ENCODE measurements at places on chromosomes 4 and X.

GRCh38 chrX:22025751-22026150 is 6.4 kb upstream of the PHEX start:
- DNase-seq: no peak
- H3K36me3 ChIP-seq: no peaks in the 10 kb centered on the region
- no peak overlapping the region for H3K4me3 ChIP-seq

DNA sequence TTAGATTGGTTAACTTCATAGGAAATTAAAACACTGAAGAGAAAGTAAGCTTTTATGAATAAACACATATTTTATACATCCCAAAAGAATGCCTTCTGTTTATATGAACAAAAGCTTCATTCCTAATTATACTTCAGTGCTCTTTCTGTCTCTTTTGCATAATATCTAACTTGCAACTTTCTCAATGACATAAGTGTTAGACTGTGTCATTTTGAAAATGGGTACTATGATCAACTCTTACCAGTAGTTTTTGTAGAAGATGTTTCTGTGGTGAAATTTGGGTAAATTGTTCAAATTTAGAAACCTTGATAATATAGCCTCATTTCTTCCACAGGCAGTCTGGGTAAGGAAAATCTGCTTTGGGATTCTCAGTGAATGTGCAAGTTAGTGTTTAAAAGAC is 991.4 kb downstream of the CCSER1 start:
- DNase-seq: no peak
- H3K4me1 ChIP-seq: no peaks in the 10 kb centered on the region
- H3K36me3 ChIP-seq: no peaks in the 10 kb centered on the region
- H3K27ac ChIP-seq: no peak overlapping the region

- H3K27me3 ChIP-seq: no peaks in the 10 kb centered on the region
- no peak overlapping the region for H3K27ac ChIP-seq
- DNase-seq: no peak
- H3K4me3 ChIP-seq: no peak overlapping the region
- H3K36me3 ChIP-seq: no peaks in the 10 kb centered on the region
- no peaks in the 10 kb centered on the region for H3K4me1 ChIP-seq
Observed at GRCh38 chrX:130083107-130083490, 27.2 kb downstream of the ELF4 start.

- no peaks in the 10 kb centered on the region for H3K27me3 ChIP-seq
- no peaks in the 10 kb centered on the region for H3K36me3 ChIP-seq
- H3K4me1 ChIP-seq: no peaks in the 10 kb centered on the region
- H3K4me3 ChIP-seq: no peak overlapping the region
Observed at GRCh38 chrX:105723966-105724735, 98.2 kb upstream of the NRK start.

DNA sequence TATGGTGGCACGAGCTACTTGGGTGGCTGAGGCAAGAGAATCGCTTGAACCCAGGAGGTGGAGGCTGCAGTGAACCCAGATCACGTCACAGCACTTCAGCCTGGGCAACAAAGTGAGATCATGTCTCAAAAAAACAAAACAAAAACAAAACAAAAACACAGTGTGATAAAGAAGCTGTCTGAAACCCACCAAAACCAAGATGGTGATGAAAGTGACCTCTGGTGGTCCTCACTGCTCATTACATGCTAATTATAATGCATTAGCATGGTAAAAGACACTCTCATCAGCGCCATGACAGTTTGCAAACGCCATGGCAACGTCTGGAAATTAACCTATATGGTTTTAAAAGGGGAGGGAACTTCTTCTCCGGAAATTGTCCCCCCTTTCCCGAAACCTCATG is 29.4 kb upstream of the OPHN1 start:
- no peak overlapping the region for H3K4me3 ChIP-seq
- no peak for DNase-seq
- no peaks in the 10 kb centered on the region for H3K4me1 ChIP-seq
- H3K27me3 ChIP-seq: no peaks in the 10 kb centered on the region
- H3K36me3 ChIP-seq: no peaks in the 10 kb centered on the region
- H3K27ac ChIP-seq: no peak overlapping the region

- no peak overlapping the region for H3K4me3 ChIP-seq
- H3K27me3 ChIP-seq: no peaks in the 10 kb centered on the region
- no peak for DNase-seq
- no peak overlapping the region for H3K27ac ChIP-seq
- H3K4me1 ChIP-seq: peaks cover 7% of the 10 kb centered on the region
Observed at GRCh38 chr4:153497091-153497531, 31.0 kb downstream of the TMEM131L start.

- no peak for DNase-seq
- H3K4me3 ChIP-seq: no peak overlapping the region
- no peaks in the 10 kb centered on the region for H3K27me3 ChIP-seq
- no peak overlapping the region for H3K27ac ChIP-seq
Observed at GRCh38 chrX:44621078-44621477, 78.4 kb upstream of the FUNDC1 start.

GRCh38 chrX:19987856-19988255 is 3.0 kb downstream of the BCLAF3 start:
- no peaks in the 10 kb centered on the region for H3K4me1 ChIP-seq
- no peaks in the 10 kb centered on the region for H3K36me3 ChIP-seq
- no peak for DNase-seq
- no peak overlapping the region for H3K4me3 ChIP-seq

DNA sequence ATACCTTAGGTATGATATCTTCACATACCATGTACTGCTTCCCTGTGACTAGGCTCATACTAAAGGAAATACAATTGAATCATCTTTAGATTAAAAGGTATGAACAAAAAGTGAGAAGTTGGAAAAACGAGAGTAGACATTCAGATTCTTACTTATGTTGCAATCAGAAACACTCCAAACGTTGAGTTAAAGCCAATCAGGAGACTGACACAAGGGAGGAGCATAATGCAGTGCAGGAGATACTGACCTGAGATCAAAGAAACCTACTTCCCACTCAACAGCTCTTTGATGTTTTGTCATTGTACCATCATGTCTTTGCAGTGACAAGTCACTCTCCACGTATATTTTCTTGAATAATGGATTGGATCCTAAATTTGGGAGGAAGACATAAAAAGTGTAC is 8.9 kb upstream of the PCDH18 start:
- no peak for DNase-seq
- peaks cover 17% of the 10 kb centered on the region for H3K4me1 ChIP-seq
- H3K36me3 ChIP-seq: no peaks in the 10 kb centered on the region
- no peaks in the 10 kb centered on the region for H3K27me3 ChIP-seq
- H3K27ac ChIP-seq: no peak overlapping the region

GRCh38 chrX:68041110-68041509 is 392.2 kb downstream of the OPHN1 start:
- H3K27me3 ChIP-seq: no peaks in the 10 kb centered on the region
- no peak overlapping the region for H3K27ac ChIP-seq
- H3K36me3 ChIP-seq: no peaks in the 10 kb centered on the region
- DNase-seq: no peak

DNA sequence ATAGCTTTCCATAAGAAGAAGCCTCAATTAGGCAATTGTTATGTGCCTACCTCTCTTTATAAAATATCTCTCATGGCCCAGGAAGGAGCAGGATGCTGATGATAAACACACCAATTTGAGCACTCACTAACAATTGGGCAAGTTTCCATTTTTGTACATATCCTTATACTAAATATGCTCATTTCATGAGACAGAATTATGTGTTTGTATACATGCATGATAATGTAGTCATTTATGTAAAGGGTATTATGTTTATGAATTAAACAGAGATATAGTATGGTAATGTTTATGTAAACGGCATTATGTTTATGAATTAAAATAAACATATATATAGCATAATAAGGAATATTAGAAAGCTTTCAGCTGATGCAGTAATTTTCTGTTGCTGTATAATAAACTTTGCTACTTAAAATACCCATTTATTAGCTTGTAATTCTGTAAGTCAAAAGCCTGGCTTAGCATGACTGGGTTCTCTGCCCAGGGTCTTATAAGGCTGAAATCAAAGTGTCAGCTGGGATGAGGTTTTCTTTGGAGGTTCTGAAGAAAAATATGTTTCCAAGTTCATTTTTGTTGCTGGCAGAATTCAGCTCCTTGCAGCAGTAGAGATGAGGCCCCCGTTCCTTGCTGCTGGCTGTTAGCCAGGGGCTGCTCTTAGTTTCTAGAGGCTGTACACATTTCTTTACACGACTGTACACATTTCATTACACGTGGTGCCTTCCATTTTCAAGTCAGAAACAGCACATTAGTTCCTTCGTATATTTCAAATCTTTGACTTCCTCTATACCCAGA is 89.0 kb downstream of the GLRA2 start:
- no peak for DNase-seq
- no peaks in the 10 kb centered on the region for H3K4me1 ChIP-seq
- H3K27ac ChIP-seq: no peak overlapping the region
- H3K4me3 ChIP-seq: no peak overlapping the region

DNA sequence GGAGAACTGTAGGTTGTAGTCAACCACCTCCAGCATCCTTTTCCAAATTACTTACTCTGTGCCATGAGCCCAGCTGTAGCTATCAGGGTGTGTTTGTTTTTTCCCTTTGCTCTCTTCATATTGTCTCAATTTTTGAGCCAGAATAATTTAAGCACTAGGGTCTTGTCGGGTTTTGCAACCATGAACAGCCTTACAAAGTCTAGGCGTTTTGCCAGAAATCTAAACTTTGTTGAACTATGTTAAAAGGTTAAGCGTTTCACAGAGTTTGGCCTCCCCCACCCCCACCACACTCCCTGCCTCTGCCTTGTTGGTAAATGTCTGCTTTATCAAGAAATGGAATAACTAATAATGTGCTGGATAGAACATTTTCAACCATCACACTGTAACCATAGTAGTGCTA is 190.6 kb upstream of the TTC29 start:
- H3K4me3 ChIP-seq: no peak overlapping the region
- H3K36me3 ChIP-seq: no peaks in the 10 kb centered on the region
- H3K27me3 ChIP-seq: no peaks in the 10 kb centered on the region
- H3K27ac ChIP-seq: no peak overlapping the region
- no peak for DNase-seq
- no peaks in the 10 kb centered on the region for H3K4me1 ChIP-seq

- no peak overlapping the region for H3K4me3 ChIP-seq
- no peaks in the 10 kb centered on the region for H3K27me3 ChIP-seq
- H3K36me3 ChIP-seq: no peaks in the 10 kb centered on the region
Observed at GRCh38 chr4:79185526-79186045, 140.3 kb downstream of the NAA11 start.

DNA sequence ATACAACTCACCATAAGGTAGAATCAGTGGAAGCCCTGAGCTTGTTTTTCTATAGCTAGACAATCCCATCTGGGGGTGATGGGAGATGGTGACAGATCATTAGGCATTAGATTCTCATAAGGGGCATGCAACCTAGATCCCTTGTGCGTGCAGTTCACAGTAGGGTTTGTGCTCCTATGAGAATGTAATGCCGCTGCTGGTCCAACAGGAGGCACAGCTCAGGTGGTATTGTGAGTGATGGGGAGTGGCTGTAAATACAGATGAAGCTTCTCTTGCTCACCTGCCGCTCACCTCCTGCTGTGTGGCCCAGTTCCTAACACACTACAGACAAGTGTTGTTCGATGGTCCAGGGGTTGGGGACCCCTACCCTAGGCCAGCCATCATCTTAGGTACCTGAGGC is 5.9 kb upstream of the GATB start:
- DNase-seq: no peak
- peaks cover 8% of the 10 kb centered on the region for H3K27me3 ChIP-seq
- no peak overlapping the region for H3K4me3 ChIP-seq

DNA sequence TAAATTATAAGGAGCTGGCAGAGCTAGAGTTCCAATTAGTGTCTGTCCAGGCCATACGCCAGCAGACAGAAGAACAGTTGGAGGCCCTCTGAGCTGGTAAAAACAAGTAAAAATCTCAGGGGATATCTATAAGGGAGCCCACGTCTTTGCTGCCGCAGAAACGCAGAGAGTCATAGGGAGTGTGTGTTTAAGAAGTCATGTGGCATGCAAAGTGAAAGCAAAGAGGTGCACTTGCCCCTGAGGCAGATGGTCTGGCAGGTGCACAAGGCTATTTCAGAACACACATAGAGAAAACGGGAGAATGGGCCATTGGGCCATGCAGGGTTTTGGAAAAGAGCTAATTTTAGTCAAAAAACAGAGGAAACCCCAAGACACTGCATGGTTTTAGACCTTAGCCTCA is 92.7 kb downstream of the NAP1L3 start:
- H3K27me3 ChIP-seq: no peaks in the 10 kb centered on the region
- no peak for DNase-seq
- no peaks in the 10 kb centered on the region for H3K36me3 ChIP-seq
- no peak overlapping the region for H3K27ac ChIP-seq
- H3K4me1 ChIP-seq: no peaks in the 10 kb centered on the region
- no peak overlapping the region for H3K4me3 ChIP-seq

- no peak for DNase-seq
- peaks cover 15% of the 10 kb centered on the region for H3K36me3 ChIP-seq
- H3K27me3 ChIP-seq: no peaks in the 10 kb centered on the region
- no peaks in the 10 kb centered on the region for H3K4me1 ChIP-seq
Observed at GRCh38 chr4:185351691-185352090, 44.0 kb downstream of the LRP2BP start.

DNA sequence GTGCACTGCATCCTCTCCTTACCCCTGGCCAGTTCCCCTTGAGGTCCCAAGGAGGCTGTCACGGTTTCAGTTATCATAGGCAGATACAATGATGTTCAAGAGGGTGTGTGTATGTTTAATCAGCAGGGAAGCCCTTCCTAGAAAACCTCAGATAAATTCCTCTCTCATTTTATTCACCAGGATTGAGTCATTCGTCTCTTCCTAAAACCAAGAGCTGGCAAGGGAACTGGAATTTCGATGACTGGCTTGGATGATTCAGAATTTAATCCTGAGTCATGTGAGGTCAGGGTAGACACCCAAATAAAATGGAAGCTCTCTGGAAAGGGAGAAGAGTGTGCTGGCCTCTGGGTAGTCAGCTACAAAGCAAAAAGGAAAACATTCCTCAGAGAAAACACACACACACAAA is 106.2 kb upstream of the RAPGEF2 start:
- DNase-seq: no peak
- no peak overlapping the region for H3K4me3 ChIP-seq
- H3K27me3 ChIP-seq: no peaks in the 10 kb centered on the region
- H3K36me3 ChIP-seq: no peaks in the 10 kb centered on the region
- H3K27ac ChIP-seq: no peak overlapping the region

GRCh38 chr4:184238072-184238745 is 20.5 kb upstream of the ENPP6 start:
- H3K27ac ChIP-seq: no peak overlapping the region
- no peak for DNase-seq
- H3K4me3 ChIP-seq: no peak overlapping the region

DNA sequence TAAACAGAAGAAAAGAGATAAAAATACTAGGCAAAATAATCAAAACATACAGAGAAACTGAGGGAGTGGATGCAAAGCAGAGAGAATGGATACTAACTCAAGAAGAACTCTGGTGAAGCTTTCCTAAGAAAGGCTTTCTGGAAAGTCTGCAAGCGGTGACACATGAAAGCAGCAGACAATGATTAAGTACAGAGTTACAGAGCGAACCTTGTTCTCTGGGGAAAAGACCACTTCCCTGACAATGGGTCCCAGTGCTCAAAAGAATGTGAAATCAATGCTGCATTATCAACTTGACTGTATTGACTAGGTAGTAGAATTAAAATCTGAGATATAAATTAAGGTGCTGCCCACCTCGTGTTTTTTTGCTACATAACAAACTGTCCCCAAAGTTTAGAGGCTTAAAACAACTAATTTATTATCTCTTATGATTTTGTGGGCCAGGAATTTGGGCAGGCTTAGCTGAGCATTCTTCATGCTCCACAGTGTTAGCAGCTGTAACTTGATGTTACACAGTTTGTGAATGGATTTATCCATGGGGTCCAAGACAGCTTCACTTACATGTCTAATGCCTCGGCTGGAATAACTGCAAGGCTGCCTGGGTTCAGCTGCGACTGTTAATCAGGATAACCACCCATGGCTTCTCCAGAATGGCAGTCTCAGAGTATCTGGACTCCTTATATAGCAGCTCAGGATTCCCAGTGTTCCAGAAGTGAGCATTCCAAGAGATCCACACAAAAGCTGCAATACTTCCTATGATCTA is 106.9 kb upstream of the INPP4B start:
- no peaks in the 10 kb centered on the region for H3K27me3 ChIP-seq
- H3K27ac ChIP-seq: no peak overlapping the region
- H3K4me3 ChIP-seq: no peak overlapping the region
- DNase-seq: no peak
- no peaks in the 10 kb centered on the region for H3K36me3 ChIP-seq

Measured in neuronal stem cell (in vitro differentiated cells).